Calu3 (cell line): ENCODE measurements at places on chromosomes 5 and 9. TPM values are rescaled to one million over a fixed set of nuclear protein-coding genes. Genes with fewer than 3 reads are reported as not detected.

Gene ZBTB6
- 6.1 and 6.3 TPM in 2 replicates for total RNA-seq

DNA sequence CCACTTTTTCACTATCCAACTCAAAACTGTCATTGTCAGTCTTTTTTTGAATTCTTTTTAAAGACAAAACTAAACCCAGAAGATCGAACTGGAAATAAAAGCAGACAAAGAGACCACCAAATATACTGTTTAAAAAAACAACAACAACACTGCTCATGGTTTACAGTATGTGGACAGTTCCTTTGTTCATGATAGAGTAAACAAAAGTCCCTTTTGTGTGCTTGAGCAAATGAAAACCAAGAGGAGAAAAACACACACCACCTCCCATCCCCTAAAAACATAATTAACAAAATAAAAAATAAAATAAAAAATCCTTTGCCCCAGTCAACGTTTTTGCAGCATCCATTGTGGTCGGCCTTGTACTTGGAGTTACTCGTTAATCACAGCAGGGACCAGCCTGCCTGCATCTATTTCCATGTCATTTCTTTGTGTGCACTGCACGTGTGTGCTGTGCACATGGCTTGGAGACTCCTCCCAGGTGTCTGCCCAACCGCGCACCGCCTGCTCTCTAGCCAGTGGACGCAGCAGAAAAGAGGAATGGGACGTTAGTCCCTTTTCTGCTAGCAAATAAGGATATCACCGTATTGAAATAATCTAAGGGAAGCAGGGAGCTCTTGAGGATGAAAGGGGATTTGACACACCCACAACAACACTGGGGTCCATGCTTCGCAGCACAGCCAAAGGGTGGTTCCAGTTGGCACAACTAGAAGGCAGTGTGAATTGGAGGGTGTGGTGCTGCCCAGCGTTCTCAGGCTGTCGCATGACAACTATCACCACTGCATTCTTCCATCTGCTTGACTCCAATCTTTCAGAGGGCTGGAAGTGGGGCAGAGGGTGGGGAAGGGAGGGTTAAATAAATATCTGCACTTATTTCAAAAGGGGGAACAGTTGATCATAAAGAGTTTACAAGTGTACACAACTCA lies 130.0 kb downstream of the SEMA6A start:
- no peak for DNase-seq

DNA sequence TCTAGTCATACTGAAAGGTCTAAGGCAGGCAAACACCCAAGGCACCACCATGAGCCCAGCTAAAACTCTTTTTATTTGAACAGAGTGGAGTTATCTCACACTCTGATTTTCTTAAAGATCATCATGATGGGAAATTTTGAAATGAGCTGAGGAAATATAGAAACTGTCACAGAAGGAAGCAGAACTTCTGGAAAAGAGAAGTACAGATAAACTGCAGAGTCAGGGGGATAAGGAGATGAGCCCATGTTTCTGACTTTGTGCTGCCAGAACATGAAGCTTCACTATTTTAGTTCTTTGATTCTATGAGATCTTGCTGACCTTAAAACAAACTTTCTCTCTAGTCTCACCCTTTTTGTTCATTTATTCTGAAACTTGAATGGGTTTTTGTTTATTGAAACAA lies 406.5 kb upstream of the EDIL3 start:
- no peak for DNase-seq

DNA sequence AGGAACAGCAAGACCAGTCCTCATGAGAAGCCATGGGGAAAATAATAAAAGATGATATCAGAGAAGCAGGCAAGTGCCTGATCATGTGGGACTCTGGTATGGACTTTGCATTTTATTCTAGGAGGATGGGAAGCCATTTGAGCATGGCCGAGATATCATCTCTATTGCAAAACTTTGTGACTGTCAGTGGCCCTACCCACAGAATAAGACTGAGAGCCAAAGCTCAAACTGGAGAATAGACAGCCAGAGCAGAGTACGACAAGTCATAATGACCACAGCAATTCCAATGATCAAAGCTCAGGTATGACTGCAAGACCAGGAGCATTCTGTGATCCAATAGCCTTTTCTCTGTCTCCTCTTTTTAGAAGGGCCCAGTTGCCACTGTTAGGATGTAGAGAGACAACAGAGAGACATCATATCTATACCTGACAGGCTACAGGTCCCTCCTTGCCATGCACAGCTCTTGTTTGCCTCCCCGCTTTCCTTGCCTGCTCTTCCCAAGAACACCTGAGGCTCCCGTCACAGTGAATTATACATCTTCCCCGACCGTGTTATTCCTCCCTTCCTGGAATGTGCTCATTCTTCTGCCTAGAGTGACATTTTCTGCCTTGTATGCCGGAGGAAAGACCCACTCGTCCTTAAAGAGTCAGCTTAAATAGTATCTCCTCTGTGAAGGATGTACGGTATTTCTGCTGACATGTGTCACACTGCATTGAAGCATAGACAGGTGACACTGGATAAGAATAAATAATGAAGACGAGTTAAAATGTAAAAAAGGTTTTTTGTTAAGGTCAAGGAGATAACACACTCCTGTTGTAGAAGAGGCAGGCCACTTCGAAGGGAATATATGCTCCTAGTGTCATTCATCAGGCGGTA lies 248.7 kb upstream of the MAP3K1 start:
- no peak for DNase-seq

DNA sequence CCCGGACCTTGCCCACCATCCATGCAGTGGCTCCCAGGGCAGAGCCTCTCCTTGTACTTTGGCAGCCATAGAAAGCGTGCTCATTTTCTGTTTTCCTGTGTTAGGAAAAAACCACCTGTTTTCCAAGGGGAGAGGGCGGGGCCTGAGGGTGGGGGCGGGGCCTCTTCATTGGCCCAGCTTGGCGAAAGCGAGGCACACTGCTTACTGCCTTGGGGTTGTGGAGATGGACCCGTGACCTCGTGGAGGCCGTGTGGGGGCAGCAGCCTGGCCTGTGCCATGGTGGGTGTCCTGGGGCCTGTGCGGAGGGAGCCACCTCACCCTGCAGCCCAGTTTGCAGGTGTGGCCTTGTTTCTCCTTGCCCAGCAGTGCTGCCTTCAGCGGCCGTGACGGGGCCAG lies 4.4 kb upstream of the TOR4A start:
- no peak for DNase-seq

GRCh38 chr5:55915783-55916182 lies 64.6 kb downstream of the IL31RA start:
- no peak for DNase-seq
